ENCODE measurements at places on chromosomes 5 and 9.

- DNase-seq: no peak
These were observed 6.9 kb downstream of the AK3 start for GRCh38 chr9:4734150-4734549.

GRCh38 chr5:53856506-53856905, 296.1 kb downstream of the NDUFS4 start:
- no peak for DNase-seq

GRCh38 chr5:172463031-172463430, 8.7 kb upstream of the SH3PXD2B start:
- DNase-seq: no peak

GRCh38 chr9:81819155-81819554, 109.1 kb upstream of the SPATA31D4 start:
- DNase-seq: no peak

DNA sequence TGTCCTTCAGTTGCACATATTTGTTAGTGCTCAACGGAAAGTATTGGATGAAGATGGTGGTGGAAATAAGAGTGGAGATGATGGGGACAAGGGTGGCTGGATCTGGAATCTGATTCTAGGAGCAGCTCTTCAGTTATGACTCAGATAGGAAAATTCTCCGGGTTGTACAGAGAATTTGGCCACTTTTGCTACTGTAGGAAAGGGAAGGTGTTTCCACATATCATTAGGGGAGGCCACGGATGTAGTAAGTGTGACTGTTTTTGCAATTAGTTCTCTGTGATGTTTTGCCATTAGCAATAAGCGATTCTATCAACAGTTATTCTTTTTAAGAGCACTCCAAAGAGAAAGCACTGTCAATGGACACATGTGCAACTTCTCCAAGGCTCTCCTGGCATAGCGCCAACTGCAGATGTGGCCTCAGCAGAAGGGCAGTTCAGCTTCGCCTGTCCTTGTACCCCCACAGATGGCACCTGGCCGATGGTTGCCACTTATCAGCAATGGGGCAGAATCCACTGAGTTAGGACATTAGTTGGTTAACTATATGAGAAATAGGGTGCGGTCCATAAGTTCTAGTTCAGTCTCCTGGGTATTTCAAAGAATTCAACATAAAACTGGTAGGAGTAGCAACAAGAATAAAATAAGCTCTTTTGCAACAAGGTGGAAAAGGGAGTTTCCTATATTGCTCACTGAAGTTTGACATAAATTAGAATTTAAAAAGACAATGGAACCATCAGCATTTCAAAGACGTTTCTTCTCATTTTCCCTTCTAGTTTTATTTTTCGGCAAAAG, 96.3 kb downstream of the ARSB start:
- DNase-seq: no peak

GRCh38 chr5:150628936-150629485, 11.4 kb upstream of the SYNPO start:
- no peak for DNase-seq

GRCh38 chr5:36056422-36056821, 10.3 kb downstream of the UGT3A2 start:
- DNase-seq: no peak

DNA sequence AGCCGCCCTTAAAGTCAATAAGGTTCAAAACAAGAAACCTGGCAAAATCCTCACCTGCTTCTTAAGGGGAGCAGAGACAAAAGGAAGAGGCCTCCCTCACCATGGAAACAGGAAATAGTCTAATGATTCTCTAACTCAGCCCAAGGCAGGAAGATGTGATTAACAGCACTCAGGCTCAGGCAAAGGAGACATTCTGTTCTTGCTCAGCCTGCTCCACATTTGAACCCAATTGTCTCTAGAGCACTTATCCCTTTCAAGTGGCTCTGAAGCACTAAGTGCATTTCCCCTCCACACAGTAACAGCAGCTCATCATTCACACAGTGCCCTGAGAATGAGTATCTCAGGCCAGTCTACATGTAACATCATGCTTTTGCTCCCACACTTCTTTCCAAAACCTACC, 72.3 kb downstream of the NIPSNAP3B start:
- no peak for DNase-seq

DNA sequence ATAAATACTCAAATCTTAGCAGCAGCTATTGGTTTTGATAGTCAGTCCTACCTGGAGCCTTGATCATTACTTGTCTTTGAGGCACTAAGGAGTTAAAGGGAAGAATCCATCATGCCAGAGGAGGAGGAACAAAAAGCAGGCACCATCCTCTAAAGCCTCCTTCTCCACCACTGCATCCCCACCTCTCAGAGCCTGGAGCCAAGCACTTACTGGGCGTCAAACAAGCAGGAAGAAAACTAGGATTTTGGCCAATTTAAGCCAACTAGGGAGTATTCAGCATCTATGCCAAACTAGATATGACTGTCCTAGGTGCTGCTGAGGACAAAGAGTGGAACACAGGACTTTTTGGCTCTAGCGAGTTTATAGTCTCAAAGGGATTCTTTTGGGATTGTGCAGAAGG, 152.5 kb downstream of the PPP2R2B start:
- no peak for DNase-seq

GRCh38 chr5:168317096-168317520, 25.7 kb downstream of the WWC1 start:
- no peak for DNase-seq

- no peak for DNase-seq
These were observed 126.4 kb downstream of the LPAR1 start for GRCh38 chr9:110911659-110912418.

GRCh38 chr9:97958812-97959511, 21.0 kb upstream of the HEMGN start:
- no peak for DNase-seq
